Spinal cord (tissue), 10 donors: ENCODE measurements at places on chromosomes 1 and 21.

DNA sequence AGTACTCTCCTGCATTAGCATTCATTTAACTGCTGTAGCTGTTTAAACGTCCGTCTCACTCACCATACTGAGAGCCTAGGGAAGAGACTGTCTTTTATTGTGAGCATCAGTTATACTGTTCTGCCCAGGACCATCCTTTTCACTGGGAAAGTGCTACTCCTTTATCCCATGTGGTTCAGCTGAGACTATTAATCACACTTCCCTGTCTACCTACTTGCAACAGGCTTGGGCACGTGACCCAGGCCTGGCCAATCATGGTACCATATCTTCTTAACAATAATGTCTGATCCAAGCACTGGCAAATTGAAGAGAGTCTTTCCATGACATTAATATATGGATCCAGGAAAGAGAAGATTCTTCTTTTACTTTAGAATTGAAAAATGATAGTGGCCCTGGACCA, 108.1 kb downstream of the TM2D1 start:
- no peak for DNase-seq

- no peak for DNase-seq
These were observed 55.2 kb downstream of the RNF220 start for GRCh38 chr1:44460107-44460882.

DNA sequence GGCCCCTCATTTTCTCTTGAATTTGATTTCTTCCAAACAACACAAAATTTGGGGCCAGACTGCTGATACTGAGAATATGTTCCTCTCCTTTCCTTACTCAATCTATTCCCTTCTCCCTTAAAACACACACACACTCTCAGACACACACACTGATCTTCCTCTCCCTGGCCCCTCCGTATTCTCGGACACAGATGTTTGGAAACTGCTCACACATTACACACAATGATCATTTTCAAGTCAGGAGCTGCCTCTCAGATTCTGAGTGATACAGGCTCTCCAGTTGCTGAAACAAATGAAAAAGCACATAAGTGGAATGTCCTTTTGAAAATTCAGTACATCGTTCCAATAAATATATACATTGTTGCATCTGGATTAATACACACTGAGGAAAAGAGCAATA, 161.3 kb downstream of the CLEC20A start:
- DNase-seq = no peak

DNA sequence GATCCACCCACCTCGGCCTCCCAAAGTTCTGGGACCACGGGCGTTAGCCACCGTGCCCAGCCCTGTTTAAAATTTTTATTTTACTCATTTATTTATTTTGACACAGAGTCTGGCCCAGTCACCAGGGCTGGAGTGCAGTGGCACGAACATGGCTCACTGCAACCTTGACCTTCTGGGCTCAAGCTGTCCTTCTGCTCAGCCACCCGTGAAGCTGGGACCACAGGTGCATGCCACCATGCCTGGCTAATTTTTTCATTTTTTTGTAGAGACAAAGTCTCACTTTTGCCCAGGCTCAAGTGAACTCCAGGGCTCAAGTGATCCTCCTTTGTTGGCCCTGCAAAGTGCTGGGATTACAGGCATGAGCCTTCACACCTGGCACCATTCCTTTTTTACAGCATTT, 27.5 kb upstream of the DNAJC6 start:
- DNase-seq = no peak

DNA sequence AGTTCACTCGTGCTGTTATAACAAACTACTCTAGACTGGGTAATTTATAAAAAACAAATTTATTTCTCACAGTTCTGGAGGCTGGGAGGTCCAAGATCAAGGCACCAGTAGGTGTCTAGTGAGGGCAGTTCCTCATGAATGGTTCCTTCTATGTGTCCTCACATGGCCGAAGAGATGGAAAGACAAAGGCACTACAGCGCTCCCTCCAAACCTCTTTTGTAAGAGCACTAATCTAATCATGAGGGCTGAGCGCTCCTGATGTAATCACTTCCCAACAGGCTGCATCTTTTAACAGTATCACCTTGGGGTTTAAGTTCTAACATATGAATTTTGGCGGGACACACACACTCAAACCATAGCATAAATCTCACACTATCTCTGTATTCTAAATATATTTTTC, 54.0 kb upstream of the KANK4 start:
- no peak for DNase-seq

GRCh38 chr1:115757856-115758255, 10.7 kb downstream of the CASQ2 start:
- no peak for DNase-seq

DNA sequence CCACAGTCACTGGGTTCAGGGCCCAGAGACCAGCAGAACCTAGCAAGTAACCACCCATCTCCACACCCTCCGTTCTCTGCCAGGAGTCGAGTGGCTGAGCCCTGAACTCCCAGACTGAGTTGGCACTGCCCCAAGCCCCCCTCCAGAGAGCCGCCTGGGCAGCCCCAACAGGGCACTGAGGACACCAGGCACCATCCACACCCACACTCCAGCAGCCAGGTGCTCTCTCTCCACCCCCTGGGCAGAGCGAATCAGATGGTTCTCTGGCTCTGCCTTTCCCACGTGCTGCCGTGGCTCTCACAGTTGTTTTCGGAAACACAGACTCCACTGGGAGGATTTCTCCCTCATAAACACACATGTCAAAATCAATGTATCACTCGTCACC, 13.6 kb downstream of the WDR4 start:
- DNase-seq = no peak

DNA sequence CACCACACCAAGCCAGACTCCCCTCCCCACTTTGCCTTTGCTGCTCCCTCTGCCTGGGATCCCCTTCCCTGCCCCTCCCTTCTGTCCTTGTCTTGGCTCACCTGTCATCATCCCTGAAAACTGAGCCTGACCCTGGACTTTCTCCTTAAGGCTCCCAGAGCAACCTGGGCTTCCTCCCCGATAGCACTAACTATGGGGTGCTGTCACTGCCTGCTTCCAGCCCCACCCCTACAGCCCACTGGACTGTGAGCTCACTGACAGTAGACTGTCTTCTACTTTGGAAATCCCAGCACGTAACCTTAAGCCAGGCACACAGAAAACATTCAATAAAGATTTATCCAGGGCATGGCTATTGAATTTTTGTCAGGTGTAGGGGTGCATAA, 9.5 kb upstream of the CSF1 start:
- DNase-seq = no peak
